ENCODE measurements at places on chromosomes 7 and 10.
A peak's percentile ranks its signal among the peaks of the same experiment; 100 is the strongest.

DNA sequence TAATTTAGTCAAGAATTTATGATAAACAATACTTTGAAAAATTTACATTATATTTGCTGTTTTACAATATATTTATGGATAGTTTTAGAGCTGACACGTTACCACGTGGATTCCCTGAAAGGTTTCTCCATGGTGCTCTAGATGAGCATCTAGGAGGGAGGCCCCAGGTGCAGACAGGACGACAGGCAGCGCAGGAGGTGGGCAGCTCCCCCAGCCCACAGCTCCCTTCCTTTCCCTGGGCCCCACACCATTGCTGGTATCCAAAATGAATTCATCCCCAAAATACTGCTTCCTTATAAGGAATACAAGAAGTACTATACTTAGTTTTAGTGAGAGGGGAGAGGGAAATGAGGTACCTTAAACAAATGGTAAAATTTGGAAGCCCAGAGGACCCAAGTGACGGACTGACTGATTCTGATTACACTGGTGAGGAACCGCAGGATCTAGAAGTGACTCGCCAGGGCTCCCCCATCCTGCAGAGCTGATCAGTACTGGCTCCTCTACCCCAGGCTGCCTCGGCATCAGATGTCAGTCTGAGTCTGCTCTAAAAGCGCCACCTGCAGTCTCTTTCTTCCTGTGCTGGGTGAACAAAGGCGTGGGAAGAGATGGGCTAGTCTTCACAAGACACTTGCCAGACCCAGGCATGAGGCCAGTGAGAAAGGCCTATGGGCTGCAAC is 89.2 kb downstream of the DLG5 start:
- peak; percentile 81 for DNase-seq

DNA sequence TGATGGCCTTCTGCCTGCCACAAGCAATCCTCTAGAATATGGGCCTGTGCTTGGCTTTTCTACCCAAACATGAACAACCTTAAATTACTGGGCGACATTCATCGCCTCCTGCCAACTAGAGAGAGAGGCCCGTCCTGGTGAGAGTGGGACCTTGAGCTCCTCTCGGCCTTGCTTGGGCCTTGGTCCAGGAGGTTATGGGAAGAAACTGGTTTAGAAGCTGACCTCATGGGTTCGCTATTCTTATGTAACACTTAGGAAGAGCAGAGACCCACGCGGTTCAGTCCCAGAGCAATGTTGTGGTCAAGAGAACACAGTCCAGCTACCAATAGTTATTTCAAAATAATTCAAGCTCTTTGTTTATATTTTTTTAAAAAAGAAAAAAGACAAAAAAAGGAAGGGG is 176.3 kb upstream of the ZNF32 start:
- DNase-seq = no peak

- DNase-seq = peak; percentile 58
These were observed 189.8 kb upstream of the IMMP2L start for GRCh38 chr7:111752022-111752582.

DNA sequence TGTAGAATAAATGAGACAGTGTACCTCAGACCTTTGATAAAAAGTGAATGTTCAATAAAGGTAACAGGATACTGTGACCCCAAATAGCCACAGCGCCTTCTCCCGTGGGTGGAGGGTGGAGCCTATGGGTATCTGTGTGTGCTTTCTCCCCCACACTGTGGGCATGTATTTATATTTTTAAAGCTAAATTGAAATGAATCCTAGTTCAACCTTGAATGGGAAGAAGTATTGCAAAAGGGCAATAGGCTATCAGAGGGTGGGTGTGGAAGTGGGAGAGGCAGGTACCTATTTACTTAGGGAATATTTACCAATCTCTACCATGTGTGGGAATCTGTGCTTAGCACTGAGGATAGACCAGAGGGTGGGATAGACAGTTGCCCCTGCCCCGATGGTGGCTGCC is 68.9 kb downstream of the PFKFB3 start:
- DNase-seq = no peak

DNA sequence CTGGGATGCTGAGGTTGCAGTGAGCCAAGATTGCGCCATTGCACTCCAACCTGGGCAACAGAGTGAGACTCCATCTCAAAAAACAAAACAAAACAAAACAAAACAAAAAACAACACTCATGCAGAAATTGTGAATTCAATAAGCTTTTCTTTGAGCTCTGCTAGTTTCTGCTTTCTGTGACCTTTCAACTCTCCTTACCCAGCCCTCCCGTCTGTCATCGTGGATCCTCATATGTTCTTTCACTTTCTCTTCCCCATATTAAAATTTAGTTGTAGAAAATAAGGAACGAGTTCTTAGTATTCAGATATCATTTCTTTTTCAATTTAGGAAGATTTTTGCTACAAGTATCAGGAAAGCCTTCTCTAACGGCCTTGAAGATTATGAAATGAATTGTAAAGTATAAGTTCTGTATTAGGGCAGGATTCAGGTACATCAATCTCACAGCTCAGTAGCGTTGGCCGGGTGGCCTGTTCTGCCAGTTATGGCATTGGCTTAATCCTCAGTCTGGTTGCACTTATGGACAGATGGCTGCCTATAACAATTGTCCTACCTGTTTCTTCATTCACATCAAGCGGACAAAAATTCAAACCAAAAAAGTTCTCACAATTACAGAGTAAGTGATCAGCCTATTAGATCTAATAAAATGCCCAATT is 1167.0 kb downstream of the SORCS3 start:
- DNase-seq = no peak

GRCh38 chr10:114346176-114347031 is 57.9 kb downstream of the AFAP1L2 start:
- DNase-seq = no peak

GRCh38 chr10:11036424-11037011 is 18.8 kb downstream of the CELF2 start:
- DNase-seq = no peak

GRCh38 chr10:28418069-28418468 is 114.8 kb upstream of the WAC start:
- no peak for DNase-seq

DNA sequence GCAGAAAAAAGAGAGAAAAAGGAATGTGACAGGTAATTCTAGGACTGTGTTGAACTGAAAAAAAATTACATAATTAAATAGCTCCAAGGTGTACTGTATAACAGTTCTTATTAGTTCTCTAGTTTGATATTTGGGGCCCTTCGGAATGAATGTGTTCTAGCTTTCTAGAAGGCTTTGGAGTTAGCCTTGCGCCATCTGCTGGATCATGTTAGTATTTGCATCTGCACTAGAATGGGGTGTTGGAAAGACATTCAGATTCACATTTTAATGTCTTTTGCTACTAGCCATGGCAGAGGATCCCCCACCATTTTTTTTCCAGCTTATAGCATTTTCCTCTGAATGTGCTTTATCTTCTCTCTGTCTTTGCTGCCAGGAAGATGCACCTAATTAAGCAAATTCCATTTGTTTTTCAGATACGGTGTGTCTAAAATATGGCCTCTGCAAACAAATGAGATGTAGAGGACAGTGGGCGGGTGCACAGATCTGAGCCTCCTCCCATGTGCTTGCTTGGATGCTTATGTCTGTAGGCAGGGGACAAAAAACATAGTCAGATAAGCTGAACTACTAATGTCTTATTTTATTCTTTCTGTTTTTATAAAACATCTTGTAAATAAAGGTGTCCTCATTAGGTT is 238.5 kb downstream of the PHF14 start:
- peak; percentile 33 for DNase-seq

GRCh38 chr10:49644035-49644646 is 30.3 kb downstream of the CHAT start:
- DNase-seq = no peak

- DNase-seq = no peak
These were observed 267.5 kb downstream of the CELF2 start for GRCh38 chr10:11285171-11285570.

GRCh38 chr10:91883549-91884444 is 25.5 kb downstream of the FGFBP3 start:
- no peak for DNase-seq
